ENCODE measurements at places on chromosomes 12 and 14.

DNA sequence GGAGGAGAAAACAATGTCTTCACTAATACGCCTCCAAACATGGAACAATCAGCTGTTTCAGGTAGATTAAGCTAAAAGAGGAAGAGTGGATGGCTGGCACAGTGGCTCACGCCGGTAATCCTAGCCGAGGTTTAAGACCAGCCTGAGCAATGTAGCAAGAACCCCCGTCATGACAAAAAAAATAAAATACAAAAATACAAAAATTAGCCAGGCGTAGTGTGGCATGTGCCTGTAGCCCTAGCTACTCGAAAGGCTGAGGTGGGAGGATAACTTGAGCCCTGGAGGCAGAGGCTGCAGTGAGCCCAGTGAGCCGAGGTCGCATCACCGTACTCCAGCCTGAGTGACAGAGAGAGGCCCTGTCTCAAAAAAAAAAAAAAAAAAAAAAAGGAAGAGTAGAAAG, 1.2 kb upstream of the MED13L start:
- no peak for DNase-seq

DNA sequence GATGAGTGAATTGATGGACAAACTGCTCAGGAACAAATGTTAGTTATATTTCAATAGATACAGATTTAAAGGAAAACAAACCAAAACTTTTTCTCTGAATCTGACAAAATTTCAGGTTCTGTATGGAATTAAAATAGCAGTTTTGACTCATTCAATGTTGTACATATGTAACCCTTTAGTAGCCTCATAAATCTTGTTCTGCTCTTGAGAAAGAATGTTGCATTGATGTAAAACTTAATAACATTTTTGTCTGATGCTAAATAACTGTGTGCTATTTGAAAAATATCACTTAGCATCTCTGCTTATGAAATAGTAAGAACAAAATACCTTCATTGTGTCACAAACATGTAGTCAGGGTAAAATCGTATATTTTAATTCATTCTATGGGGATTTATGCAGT, 168.9 kb upstream of the NOVA1 start:
- no peak for DNase-seq

- peak; percentile 86 for DNase-seq
These were observed at the start of gene BCDIN3D for GRCh38 chr12:49842519-49843352. Gene BCDIN3D (minus strand): TSS chr12:49843106. CDS start chr12:49843087, 19 bp downstream.

DNA sequence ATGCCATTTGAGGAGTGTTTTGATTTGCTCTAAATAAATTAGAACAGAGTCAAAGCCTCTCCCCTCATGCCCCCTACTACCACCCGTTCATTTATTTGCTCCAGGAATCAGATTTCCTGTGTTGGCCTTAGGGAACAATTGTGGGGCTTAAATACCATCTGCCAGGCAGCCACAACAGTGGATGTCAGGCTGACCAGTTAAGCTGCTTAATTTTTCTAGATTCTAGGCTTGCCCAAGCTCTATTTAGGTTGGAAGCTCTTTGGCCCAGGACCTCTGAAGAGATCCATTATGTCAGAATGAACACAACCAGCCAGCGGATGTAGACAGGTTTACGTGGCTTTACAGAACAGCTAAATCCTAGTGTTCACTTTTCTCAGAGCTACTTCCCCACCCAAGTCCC, 1.0 kb upstream of the TIMELESS start:
- no peak for DNase-seq

- peak; percentile 20 for DNase-seq
These were observed 7.6 kb downstream of the EVL start for GRCh38 chr14:100072783-100073346.

DNA sequence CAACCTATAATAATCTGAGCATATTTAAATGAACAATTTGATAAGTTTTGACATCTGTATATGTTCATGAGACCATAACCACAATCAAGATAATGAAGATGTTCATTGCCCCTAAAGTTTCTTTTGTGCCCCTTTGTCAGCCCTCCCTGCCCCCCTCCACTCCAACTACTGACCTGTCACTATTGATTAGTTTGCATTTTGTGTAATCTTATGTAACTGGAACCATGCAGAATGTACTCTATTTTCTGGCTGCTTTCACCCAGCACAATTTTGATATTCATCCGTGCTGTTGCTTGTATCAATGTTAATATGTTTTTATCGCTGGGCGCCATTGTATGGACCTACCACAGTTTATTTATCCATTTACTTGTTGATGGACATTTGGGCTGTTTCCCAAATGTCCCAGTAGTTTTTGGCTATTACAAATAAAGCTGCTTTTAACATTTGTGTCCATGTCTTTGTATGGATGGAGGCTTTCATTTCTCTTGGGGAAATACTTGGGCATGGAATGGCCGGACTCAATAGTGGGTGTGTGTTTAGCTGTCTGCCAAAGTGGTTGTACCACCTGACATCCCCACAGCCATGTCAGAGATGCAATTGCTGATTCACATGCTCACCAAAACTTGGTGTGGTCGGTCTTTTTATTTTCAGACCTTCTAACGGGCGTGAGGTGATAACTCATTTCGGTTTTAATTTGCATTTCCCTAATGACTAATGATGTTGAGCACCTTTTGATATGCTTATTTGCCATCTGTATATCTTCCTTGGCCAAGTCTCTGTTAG, 38.9 kb downstream of the EML1 start:
- no peak for DNase-seq

DNA sequence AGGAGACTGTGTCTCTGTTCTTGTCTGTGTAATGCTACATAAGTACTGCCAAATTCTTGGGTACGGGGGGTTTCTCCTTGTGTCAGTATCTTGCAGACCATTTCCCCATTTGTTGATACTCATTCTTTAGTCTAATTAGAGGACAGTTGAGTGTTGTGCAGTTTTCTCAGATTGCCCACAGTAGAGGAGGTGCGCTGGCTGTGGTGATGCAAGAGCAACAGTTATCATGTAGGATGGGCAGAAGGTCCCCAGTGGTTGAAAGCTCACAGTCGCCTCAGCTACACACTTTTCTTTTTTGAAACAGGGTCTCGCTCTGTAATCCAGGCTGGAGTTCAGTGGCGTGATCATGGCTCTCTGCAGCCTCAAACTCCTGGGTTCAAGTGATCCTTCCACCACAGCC, 37.8 kb upstream of the ATP2A2 start:
- no peak for DNase-seq
